ENCODE measurements at places on chromosomes 4 and X. TPM values are rescaled to one million over a fixed set of nuclear protein-coding genes. Genes with fewer than 3 reads are reported as not detected.

CRLF2 gene
- 3.5 TPM for total RNA-seq

HMX1 gene
- not detected for total RNA-seq

PNMA5 gene
- not detected for total RNA-seq

ODAPH gene
- not detected for total RNA-seq

YY2 gene
- 1.1 TPM for total RNA-seq

FMR1NB gene
- total RNA-seq = not detected

CASK gene
- 4.3 TPM for total RNA-seq

DIPK2B gene
- under 0.01 TPM for total RNA-seq

DTHD1 gene
- total RNA-seq = not detected

KLHL5 gene
- 34.2 TPM for total RNA-seq

PCDH19 gene
- under 0.01 TPM for total RNA-seq

BST1 gene
- total RNA-seq = 13.7 TPM

FNIP2 gene
- 9.4 TPM for total RNA-seq

RBMX gene
- 271 TPM for total RNA-seq

MAGEA2 gene
- not detected for total RNA-seq

SMIM10 gene
- 15.1 TPM for total RNA-seq

WWC2 gene
- 1.1 TPM for total RNA-seq

TCEAL4 gene
- total RNA-seq = 6.5 TPM

CENPVL2 gene
- total RNA-seq = 0.54 TPM

MAGEA1 gene
- total RNA-seq = not detected

MAML3 gene
- total RNA-seq = 27.2 TPM

GASK1B gene
- 3.5 TPM for total RNA-seq

P2RY8 gene
- total RNA-seq = 114 TPM

CSAG1 gene
- not detected for total RNA-seq

FANCB gene
- total RNA-seq = 1.6 TPM

TMEM47 gene
- total RNA-seq = not detected

LDB2 gene
- under 0.01 TPM for total RNA-seq

BMP2K gene
- 78.4 TPM for total RNA-seq

JAKMIP1 gene
- total RNA-seq = not detected

INPP4B gene
- total RNA-seq = 24.5 TPM

DMRTC1 gene
- total RNA-seq = not detected

IL2 gene
- not detected for total RNA-seq

LINC00632 gene
- 0.27 TPM for total RNA-seq

PDE5A gene
- 1.3 TPM for total RNA-seq

PWWP3B gene
- total RNA-seq = not detected

Measured in hematopoietic multipotent progenitor cell (in vitro differentiated cells).